ENCODE measurements at places on chromosomes 2 and 18.

GRCh38 chr2:174493549-174494331, 6.9 kb upstream of the GPR155 start:
- DNase-seq = no peak

- DNase-seq = no peak
Measured at GRCh38 chr2:86519349-86519748, 43.9 kb downstream of the CHMP3 start.

DNA sequence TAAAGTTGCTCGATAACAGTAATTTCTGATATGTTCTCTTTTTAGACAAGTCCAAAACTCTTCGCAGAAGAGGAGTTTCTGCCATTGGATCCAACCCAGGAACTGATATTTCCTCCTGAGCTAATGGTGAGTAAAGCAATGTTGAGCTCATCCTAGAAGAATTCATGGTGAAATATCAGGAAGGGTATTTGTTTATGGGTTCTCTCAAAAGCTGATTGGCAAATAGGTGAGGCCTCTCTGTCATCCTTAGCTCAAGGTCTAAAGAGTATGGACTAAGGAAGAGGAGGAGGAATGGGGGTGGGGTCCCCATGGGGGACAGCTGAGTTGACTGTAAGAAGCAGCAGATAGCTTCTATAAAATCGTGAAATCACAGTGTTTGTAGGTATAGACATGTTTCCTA, 18.2 kb downstream of the AOX1 start:
- DNase-seq = no peak

GRCh38 chr2:241802421-241803318, 6.3 kb upstream of the NEU4 start:
- DNase-seq = no peak

DNA sequence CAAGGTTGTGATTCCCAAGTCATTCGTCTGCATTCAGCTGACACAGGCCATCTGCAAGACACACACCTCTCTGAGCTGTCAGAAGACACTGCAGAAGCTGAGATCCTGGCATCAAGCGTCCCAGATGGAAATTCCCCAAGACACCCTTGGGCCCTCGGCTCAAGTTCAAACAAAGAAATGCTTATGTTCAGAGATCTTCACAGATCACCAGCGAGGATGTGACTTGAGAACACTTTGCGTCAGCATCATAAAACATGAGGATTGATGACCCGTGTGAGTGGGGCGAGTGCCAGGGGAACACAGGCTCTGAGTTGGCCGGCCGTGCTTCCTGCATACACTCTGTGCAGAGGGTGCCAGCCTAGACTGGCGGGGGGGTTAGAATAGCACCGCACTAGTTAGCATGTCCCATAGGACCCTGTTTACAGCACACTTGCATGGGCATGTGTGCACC, 36.8 kb downstream of the KCNIP3 start:
- DNase-seq = no peak

- no peak for DNase-seq
Measured at GRCh38 chr2:74079522-74080341, 68.0 kb downstream of the BOLA3 start.

- DNase-seq = peak; percentile 20
Measured at GRCh38 chr2:119407430-119408220, 24.0 kb upstream of the TMEM37 start.

DNA sequence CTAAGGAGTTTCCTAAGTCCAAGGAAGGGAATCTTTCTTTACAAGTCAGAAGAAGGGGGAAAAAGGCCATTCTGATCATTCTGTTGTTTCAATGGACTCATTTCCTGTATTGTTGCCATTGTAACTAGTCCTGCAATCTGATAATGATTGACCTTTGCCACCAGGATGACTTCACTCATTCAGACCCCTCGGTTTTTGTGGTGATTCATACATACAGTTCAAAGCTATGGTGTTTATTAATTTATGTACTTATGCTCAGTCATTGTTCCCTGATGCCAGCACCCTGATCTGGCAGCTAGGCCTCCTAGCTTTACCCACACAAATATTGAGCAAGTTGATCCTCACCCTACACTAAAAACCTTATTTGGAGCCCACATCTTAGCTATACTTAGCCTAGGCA, 57.6 kb upstream of the ZNF519 start:
- DNase-seq = no peak

DNA sequence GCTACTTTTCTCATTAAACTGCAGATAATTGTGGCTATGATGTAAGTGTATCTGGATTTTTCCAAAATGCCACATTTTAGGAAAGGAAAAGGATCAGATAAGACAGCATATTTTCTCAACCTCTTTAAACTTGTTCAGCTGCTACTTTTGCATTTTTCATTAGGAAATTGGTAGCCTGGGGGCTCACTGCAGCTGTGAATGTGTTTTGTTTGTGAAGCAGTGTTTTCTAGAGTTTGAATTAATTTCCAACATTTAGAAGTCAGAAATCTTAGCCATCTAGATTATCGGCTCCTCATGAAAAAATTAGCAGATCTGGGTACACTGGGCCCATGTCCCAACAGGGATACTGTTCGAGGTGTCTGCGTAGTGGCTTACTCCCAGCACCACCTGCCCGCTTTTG, 56.3 kb upstream of the ZDBF2 start:
- DNase-seq = no peak

All from stimulated activated naive CD4-positive, alpha-beta T cell (primary cell).